ENCODE measurements at places on chromosomes 1 and 21.

DNA sequence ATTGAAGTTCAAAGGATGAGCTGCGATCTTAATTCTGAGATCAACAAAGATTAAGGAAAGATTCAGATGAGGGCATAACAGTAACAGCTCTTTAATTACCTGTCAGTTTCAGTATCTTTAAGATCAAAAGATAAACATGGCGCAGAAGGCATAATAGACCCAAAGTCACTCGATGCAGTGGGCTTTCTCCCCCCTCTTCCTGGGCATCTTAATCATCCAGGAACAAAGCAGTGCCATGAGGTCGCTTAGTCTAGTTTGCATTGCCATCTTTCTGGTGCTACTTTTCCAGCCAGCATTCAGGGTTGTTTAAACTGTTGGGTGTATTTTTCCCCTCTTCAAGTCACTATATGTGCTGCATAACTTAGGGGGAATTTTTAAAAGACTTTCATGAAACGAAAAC, 72.3 kb downstream of the HUNK start:
- DNase-seq = no peak

- DNase-seq = no peak
Measured at GRCh38 chr1:46188295-46189030, 9.8 kb downstream of the POMGNT1 start.

DNA sequence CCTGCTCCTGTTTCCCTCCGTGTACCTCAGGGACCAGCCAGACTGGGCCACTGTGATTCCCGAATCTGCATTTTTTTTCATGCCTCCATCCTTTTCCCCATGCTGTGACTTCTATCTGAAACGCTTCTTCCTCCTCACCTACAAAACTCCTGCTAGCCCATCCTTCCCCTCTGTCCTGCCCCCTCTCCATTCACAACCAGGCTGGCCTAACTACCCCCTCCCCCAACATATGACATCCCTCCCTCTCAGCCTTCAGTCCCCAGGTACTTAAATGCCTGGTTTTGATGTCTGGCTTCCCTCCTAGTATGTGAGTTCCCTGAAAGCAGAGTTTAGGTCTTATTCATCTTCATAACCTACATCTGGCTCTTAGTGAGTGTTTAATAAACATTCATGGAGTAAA, 82.7 kb downstream of the TAS1R2 start:
- DNase-seq = no peak

DNA sequence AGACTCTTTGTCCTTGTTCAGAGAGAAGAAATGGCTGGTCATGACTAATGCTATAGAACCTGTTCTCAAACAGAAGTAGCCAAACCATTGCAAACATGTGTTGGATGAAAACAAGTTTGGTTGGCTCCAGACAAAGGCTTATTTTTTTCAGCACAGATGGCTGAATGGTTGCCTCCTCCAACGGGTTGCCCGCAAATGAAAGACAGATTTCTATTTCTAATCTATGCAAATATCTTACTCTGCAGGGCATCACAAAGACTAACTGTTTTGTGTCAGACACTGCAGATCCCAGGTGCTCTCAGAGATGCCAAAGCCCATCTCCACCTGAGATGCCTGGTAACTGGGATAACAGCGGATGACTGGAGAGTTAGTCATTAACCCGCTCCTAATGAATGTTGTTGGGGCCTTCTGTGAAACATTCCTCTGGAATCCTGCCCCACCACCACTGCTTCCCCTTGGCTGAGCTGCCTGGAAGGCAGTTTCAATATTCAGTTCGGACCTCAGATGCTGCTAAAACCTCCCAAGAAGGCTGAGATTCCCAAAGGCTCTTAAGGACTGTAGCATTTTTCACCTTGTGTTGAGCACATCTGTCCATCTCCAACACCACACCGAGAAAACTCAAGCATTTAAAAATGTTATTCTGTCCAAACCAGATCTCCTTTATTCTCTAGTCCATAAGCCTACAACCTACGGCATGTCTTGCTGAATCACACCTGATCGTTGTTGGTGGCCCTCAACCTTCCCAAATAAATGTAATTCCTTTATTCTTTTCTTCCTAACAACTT, 104.4 kb downstream of the PTPN14 start:
- DNase-seq = peak; percentile 80

GRCh38 chr21:33089395-33090119, 19.6 kb downstream of the OLIG1 start:
- no peak for DNase-seq

- peak; percentile 77 for DNase-seq
Measured at GRCh38 chr21:41616031-41616591, 108.2 kb upstream of the TMPRSS2 start.

GRCh38 chr1:69459244-69459643, 108.5 kb upstream of the LRRC7 start:
- DNase-seq = no peak

- DNase-seq = peak; percentile 23
Measured at GRCh38 chr1:183093786-183094298, 70.6 kb downstream of the LAMC1 start.

DNA sequence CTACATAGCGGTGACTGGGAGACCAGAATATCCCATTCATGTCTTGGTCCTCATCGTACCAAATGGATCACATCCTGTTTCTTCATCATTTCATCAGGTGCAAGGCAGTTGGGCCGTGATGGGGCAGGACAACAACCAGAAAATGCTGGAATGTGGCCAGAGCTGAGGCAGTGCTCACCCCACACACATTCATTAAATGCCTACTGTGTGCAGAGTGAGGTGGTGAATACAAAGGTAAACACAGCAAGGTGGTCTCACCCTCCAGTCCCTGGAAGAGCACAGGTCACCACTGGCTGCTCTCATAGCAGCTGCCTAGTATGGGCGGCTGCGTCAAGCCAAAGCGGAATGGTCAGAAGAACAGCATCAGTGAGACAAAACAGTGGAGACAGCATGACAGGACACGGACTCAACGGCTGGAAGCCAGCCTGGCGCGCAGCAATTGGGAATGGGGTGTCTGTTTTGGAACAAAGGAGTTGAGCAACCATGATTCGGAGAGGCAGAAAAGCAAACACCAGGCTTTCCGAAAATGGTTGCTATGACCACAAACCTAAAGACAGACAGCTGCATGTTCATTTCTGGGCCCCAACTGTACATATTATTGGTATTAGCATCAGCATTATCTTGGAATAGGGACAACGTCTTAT, 5.6 kb upstream of the ADAMTSL4 start:
- peak; percentile 57 for DNase-seq

- no peak for DNase-seq
Measured at GRCh38 chr1:33572387-33572786, 99.9 kb downstream of the ZSCAN20 start.

GRCh38 chr1:210272666-210273065, 40.1 kb downstream of the SERTAD4 start:
- no peak for DNase-seq

DNA sequence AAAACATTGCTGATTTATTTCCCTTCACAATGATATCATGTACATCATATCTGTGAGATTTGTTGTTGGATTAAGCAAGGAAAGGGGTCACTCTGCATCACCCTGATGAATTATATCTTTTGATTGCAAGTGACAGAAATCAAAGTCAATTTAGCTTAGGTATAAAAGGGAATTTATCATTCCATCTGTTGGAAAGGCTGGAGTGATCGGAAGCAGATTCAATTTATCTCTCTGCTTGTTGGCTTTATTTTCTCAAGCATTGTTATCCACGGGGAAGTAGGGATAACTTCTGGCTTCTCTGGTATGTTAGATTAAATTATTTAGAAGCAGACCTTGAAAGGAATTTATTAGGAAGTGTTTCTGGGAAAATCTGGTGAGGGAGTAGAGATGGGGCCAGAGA, 226.6 kb downstream of the PTGER3 start:
- no peak for DNase-seq

- no peak for DNase-seq
Measured at GRCh38 chr1:153639280-153639679, 5.4 kb downstream of the CHTOP start.

DNA sequence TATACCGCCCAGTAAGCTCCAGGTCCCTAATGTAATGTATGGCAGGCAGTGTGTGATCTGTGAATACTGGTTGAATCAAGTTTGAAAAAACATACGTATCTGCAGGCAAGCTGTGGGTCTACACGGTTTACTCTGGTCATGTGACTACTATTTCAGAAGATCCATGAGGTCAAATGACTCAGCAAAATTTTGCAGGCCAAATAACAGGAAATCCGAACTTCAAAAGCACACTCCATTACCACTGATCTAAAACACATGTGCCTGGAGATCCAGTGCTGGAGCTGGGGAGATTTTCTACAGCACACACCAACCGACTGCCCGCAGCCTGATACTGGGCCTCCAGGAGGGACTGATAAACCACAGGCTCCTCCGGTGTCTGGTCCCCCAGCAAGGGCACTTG, 64.5 kb upstream of the SLC44A3 start:
- peak; percentile 65 for DNase-seq

GRCh38 chr21:33608559-33608958, 20.1 kb upstream of the DONSON start:
- DNase-seq = no peak

DNA sequence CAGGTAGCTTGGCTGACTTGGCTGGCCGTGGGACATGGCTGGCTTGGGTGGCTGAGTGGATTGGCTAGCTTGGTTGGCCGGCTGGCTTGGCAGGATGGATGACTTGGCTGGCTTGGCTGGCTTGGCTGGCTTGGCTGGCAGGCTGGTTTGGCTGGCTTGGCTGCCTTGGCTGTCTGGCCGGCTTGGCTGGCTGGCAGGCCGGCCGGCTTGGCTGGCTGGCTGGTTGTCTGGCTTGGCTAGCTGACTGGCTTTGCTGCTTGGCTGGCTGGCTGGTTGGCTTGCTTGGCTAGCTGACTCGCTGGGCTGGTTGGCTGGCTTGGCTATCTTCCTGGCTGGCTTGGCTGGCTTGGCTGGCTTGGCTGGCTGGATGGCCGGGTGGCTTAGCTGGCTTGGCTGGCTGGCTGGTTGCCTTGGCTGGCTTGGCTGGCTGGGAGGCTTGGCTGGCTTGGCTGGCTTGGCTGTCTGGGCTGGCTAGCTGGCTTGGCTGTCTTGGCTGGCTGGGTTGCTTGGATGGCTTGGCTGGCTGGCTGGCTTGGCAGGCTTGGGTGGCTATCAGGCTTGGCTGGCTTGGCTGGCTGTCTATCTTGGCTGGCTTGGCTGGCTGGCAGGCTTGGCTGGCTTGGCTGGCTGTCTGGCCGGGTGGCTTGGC, 129.7 kb upstream of the FAM72C start:
- DNase-seq = no peak

DNA sequence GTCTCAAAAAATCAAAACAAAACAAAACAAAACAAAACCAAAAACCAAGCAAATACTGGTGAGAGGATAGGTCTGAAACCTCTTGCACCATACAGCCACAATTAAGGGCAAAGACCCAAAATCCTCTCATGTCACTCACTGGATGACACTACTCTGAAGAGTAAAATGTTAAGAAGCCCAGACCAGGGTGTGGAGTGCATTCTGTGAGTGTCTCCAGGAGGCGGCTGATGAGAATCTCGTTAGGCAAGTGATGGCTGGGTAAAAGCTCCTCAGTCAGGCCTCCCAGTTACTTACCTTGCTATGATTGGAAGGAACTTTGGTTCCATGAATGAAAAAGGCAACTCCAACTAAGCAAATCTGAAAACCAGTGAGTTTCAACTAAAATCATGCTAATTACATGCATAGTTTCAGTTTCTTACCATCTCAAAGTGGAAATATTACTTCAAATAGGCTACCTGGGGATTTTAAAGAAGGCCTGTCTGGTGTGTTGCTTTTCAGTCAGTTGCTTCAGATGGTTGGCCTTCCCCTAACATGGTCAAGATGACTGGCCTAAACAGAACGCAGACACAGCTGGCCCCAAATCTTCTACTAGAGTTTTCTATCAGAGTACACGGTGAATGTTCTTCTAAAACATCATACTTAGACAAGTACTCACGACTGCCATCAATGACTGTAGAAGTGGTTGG, 95.1 kb downstream of the KIAA0319L start:
- DNase-seq = no peak

DNA sequence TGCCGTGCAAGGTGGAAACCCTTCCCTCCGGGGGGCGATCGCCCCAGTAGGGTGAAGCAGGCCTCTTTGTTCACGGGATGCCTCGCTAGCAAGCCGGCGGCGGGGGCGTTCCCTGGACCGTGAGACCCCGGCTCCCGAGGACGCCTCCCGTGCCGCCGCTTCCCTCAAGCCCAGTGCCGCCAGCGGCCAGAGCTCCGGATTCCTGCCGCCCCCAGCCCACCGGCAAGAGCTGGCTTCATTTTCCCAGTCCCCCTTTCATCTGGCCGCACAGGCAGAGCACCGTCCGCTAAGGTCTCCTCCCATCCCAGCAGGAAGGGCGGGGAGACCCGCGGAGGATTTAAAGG, 16.3 kb downstream of the IER5 start:
- DNase-seq = no peak

GRCh38 chr21:16891821-16892220, 621.0 kb upstream of the CXADR start:
- DNase-seq = peak; percentile 5

Measured in AG08396 (cell line).